ENCODE measurements at places on chromosomes 13 and 19.

DNA sequence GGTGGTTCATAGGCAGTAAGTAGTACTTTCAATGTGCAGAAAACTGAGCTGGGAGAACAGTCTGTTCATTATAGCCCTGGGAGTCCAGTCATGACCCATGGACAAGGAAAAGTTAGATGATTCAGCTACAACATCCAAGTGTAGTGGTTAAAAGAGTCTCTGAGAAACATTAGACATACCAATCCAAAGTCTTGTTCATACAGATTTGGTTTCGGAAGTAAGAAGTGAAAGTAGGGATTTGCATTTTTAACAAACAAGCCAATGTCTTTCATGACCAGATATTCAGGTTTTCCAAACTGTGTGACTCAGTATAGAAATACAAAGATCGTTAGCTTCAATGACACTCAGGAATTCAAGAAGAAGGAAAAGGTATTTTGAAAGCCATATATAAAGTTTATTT is 345.3 kb downstream of the SLITRK1 start:
- no peak for DNase-seq

GRCh38 chr13:101579281-101579802 is 126.9 kb downstream of the ITGBL1 start:
- no peak for DNase-seq

DNA sequence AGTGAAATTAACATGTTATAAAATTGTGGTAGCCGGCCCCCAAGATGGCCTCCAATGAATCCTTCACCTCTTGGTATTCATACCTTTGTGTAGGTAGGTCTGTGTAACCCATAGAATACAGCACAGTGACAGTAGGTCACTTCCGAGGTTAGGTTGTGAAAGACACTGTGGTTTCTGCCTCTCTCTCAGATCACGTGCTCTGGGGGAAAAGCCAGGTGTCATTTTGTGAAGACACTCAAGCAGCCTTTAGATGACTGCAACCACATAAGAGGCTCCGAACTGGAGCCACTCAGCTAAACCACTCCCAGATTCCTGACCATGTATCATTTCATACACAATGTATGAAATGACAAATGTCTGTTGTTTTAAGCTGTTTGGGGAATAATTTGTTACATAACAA is 9.8 kb upstream of the USPL1 start:
- DNase-seq, result no peak

- DNase-seq, result no peak
Observed at GRCh38 chr13:77477299-77477848, 58.1 kb upstream of the SCEL start.

- DNase-seq, result no peak
Observed at GRCh38 chr13:30466358-30466714, 600 bp upstream of the HMGB1 start.

- no peak for DNase-seq
Observed at GRCh38 chr19:4373601-4374497, 26.5 kb downstream of the SH3GL1 start.

- DNase-seq, result no peak
Observed at GRCh38 chr19:43425567-43426392, 11.1 kb downstream of the TEX101 start.

DNA sequence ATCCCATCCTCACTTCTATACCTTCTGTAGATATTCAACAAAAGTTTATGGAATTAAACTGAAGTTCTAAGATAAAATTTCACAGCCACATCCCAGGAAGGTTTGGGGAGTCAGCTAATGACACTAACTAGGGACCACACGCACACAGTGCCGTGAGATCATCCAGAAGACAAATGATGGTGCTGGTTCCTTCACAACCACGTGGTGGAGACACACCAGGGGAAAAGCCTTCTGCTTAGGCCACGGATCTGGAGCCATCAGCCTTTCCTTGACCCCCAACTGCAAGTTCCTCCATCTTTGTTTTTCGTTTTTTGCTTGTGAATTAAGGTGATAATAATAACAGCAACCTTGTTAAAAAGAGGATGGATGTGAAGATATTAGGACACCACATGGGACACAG is 241.6 kb upstream of the MAB21L1 start:
- no peak for DNase-seq

DNA sequence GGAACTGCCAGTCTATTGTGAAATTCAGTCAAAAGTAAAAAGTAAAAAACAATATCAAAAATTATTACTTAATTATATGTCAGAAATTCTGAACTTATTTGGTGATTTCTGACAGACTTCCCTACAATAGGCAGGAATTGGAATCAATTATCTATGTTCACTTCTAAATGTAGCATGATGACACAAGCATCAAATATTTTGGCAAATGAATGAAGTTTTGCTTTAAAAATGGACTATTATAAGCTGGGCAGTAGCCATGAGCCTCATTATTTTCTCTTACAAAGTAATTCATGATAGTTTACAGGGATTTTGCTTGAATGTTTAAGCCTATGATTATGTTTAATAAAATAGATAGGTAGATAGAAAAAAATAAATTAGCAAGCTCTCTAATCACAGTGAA is 582.6 kb downstream of the SLITRK6 start:
- DNase-seq, result no peak

- no peak for DNase-seq
Observed at GRCh38 chr13:78054157-78054556, 135.5 kb upstream of the EDNRB start.

- DNase-seq, result no peak
Observed at GRCh38 chr13:77351315-77351714, 24.4 kb upstream of the MYCBP2 start.

DNA sequence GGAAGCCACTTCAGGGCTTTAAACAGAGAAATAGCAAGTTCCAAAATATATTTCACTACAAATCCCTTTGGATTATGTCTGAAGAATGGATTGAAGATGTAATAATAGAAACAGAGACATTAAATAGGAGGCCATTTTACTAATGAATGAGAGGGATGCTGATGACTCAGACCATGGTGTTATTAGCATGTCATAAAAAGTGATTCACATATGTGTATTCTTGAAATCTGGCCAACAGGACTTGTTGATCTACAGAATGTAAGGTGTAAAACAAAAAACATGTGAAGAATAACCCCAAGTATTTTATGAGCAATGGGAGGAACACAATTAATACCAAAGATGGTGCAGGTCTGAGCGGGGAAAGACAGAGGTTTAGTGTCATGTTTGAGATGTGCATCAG is 873.7 kb downstream of the SLITRK5 start:
- DNase-seq, result no peak

GRCh38 chr13:58949646-58950045 is 1214.1 kb downstream of the DIAPH3 start:
- peak; percentile 6 for DNase-seq

GRCh38 chr19:45498411-45499195 is at the start of gene PPM1N:
Gene PPM1N (plus strand): TSS chr19:45498443. CDS start chr19:45498473, 30 bp downstream.
- DNase-seq, result peak; percentile 63

DNA sequence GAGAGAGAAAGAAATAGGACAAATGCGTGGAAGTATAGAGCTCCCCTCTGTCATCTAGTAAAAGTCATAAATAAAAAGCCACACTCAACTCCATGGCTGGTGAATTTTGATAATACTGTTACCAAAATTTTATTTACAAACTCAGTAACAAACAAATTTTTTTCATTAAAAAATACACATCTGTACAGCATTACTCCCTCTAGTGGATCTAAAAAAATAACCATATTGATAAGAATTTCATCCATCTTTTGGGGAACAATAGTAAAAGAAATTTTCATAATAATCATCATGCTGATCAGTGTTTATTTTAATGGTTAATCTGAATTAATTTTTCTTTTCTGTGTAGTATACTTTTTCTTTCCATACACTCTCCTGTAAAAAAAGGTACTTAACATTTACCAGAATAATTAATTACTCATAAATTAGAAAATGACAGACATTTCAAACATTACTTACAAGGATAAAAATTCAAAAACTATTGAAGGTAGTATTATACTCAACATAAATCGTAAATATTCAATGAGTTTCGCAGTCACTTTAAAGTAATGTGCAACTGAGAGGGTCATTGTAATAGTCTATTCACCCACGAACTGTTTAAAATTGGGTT is 173.5 kb upstream of the LSM14A start:
- no peak for DNase-seq

- DNase-seq, result no peak
Observed at GRCh38 chr13:99506634-99507033, 5.4 kb downstream of the TM9SF2 start.

GRCh38 chr13:96858133-96858826 is 136.0 kb downstream of the OXGR1 start:
- no peak for DNase-seq

DNA sequence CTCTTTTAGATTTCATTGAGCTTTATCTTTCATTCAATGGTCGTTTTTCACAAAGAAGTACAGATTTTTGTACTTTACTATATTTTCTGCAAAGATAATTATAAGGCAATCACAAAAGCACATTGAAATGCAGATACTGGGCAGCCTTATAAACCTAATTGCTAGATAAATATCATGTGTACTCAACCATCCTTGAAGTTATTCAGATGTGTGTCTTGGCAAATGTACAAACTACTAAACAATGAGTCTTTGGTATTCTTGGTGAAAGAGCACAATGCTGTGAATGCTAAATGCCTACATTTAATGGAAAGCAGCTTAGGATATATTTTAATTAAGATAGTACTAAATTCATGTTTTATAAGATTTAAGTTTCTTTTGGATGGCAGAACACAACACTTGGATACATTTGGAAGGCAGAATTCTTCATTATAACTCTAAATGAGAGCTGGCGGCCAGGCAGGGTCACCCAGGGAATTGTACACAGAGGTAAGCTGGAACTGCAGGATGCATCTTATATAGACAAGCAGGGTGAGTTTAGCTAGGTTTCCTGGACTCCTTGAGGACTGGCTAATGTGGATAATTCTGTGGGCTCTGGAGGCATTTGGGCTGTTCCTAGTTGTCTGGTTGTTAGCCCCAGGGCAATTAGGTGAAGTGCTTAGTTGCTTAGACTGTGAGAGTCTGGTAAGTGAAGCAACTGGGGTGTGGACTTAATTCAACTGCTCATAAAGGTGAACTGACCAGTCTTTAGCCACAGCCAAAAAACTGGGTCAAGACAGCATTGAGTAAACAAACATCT is 286.6 kb downstream of the PCDH20 start:
- no peak for DNase-seq

GRCh38 chr13:41289463-41289881 is 21.6 kb upstream of the NAA16 start:
- DNase-seq, result no peak

DNA sequence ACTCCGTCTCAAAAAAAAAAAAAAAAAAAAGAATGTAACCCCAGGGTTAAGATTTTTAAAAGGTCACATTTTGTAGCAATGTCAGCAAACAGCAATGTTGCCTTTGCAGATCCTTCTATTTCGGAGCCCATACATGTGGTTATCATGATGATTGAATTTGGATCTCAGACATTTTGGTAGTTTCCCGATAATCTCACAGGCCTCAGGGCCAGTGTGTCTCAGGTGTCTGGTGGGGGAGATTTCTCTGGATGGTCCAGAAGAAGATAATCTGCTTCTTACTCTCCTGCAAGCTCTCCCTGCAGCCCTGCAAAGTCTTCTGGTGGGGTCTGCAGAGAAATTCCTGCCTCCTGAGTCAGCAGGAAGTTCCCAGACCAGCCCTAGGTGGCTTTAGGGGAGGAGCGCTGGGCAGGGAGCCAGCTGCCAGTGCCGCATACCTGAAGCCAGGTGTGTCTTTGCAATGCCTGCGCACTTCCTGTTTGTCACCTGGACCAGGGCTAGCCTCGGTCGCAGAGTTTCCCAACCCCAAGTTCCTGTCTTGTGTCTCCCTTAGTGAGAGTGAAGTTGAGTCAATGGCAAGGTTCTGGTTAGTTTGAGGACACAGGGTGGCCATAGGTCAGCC is 1.4 kb downstream of the SH2D3A start:
- no peak for DNase-seq

DNA sequence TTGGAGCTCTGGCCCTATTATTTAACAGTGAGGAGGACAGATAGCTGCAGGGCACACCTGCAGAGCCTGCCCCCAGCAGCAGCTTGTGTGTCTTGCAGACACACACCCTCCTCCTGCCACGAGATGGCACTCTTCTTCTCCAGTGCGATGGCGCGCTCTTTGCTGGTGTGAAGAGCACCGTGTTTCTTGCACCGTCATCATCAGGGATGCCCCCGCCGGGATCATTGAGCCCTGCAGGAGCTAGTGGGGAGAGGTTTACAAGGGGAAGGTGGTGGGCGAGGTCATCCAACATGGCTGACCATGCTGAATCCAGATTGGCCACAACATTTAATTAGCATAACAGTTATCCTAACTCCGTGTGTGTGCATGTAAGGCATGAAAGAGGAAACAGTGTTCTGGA is 105.6 kb downstream of the RAB20 start:
- peak; percentile 75 for DNase-seq

DNA sequence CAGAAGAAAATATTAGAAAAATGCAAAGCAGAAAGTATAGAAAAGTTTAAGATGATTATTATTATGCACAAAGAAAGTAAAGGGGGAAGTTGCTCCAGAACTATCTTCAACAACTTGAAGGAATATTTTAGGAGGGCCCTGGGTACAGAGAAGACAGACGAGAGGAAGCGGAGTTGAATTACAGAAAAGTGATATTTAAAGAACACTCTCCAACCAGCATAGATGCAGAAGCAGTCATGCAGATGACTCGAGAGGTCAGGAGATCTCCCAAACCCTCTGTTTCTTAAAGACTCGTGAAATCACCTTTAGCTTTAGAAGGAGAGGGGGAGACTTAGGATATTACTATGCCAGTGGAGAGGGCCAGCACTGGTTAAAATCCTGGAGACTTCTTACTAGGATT is 8.5 kb upstream of the SHISA2 start:
- DNase-seq, result no peak

GRCh38 chr13:110004814-110005213 is 218.4 kb upstream of the IRS2 start:
- DNase-seq, result no peak

DNA sequence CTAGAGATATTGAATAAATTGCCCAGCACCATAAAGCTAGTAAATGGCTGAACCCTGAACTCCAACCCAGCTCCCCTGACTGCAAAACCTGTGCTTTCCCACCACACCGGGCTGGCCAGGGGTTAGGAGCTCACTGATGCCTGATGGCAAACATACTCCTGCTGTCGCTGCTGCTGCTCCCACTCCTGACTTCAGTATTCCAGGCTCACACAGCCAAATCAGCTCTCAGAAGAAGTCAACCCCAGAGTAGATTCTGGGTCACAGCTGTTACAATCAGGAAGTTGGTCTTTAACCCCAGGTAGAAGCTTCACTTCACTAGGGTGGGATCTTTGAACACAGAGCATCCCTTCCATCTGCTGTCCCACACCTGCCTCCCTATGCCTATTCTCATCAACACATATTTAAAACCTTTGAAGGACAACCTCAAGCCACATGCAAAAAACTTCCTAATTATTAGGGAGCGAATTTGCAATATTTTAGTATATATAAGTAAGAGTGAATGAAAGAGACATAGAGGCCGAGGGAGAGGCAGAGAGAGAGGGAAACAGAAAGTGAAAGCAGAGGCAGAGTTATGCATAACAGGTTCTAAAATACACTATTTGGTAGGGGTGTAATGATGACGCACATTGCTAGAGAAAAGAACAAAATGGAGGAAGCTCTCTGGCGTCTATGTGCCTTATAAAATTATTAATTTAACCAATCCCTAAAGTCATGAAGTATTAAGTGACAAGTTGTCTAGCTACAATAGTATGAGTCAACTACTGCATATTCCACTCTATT is 99.4 kb upstream of the SERP2 start:
- no peak for DNase-seq
